ENCODE measurements at places on chromosomes 2 and 18. TPM values are rescaled to one million over a fixed set of nuclear protein-coding genes. Genes with fewer than 3 reads are reported as not detected.
A peak's percentile ranks its signal among the peaks of the same experiment; 100 is the strongest.

- DNase-seq: no peak
Observed at GRCh38 chr2:39150890-39151497, 30.1 kb upstream of the SOS1 start.

DNA sequence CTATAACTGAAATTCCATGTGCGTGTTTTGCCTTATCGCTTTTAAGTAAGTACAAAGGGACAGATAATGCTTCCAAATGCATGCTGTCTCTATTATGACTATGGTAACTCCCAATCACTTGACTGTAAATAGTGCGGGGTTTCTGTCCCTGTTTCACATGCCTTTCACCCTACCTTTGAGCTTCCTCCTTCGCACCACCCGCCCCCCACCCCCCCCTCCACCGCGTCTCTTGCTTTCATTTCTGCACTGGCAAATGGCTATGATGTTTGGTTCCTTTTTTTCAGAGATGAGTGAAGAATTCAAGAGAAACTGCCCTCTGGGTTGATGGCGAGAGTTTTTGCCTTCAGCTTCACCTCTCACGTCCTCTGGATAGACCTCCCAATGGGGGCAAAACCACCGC is 25.0 kb upstream of the SPP2 start:
- DNase-seq: no peak

GRCh38 chr2:222709191-222709891 is 37.9 kb downstream of the MOGAT1 start:
- DNase-seq: peak; percentile 8

GRCh38 chr2:11777066-11777782 is 30.8 kb downstream of the LPIN1 start:
- DNase-seq: no peak

GRCh38 chr2:138267902-138268254 is 233.7 kb upstream of the SPOPL start:
- DNase-seq: no peak

The MRO gene
- 1.00 TPM for total RNA-seq

DNA sequence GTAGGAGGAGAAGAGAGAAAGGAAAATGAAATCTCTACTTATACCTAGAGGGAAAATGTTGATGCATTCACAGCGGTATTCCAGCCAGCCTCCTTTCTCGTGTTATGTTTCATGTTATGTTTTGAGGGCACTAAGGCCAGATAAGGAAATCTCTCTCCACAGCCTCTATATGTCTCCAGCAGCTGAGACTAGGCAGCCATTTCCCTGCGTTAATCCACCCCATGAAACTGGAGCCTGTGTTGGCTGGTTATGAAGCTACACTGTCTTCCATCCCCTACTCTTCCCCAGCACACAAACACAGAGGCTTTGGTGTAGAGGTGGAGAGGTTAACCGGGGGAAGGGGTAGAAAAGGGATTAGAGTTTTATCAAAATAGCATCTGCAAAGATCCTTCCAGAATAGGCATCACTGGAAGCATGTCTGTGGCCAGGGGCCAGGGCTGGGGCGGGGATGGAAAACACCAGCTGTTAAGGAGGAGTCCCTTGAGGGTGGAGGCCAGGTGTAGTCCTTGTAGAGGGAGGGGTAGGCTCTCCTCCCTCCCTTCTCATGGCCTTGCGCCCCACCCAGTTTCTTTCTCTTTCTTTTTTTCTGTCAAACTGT is 100.9 kb upstream of the TNP1 start:
- no peak for DNase-seq

The ABCB11 gene
- 2.6 TPM for total RNA-seq

DNA sequence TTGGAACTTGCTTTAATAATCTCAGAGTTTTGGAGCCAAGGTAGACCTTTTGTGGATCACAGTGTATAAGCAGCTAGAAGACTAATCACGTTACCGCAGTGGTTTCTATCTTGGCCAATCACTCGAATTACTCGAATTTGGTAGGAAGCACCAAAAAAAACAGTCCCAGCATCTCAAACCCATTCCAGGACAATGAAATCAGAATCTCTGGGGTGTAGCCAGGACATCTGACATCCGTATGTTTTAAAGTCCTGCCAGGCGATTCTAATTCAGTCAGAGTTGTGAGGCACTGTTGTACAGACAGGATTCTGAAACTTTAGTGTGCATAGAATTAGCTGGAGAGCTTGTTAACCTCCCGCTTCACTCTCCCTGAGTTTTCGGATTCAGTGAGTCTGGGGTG is 30.8 kb downstream of the GRHL1 start:
- DNase-seq: peak; percentile 71

- no peak for DNase-seq
Observed at GRCh38 chr18:22074282-22075070, 94.9 kb upstream of the GATA6 start.

The ZC3H8 gene
- 23.7 TPM for total RNA-seq

- DNase-seq: no peak
Observed at GRCh38 chr2:128326346-128326745, 7.7 kb upstream of the HS6ST1 start.

- no peak for DNase-seq
Observed at GRCh38 chr2:51085420-51086068, 53.6 kb upstream of the NRXN1 start.

Data from cerebellum (tissue), 4 donors.